ENCODE measurements at places on chromosomes 1 and 21.

GRCh38 chr1:174118751-174119150 lies 40.6 kb upstream of the RABGAP1L start:
- no peak for DNase-seq

- no peak for DNase-seq
Observed at GRCh38 chr1:93200086-93200620, 19.6 kb downstream of the CCDC18 start.

GRCh38 chr1:3061566-3061965 lies 7.4 kb upstream of the PRDM16 start:
- no peak for DNase-seq

DNA sequence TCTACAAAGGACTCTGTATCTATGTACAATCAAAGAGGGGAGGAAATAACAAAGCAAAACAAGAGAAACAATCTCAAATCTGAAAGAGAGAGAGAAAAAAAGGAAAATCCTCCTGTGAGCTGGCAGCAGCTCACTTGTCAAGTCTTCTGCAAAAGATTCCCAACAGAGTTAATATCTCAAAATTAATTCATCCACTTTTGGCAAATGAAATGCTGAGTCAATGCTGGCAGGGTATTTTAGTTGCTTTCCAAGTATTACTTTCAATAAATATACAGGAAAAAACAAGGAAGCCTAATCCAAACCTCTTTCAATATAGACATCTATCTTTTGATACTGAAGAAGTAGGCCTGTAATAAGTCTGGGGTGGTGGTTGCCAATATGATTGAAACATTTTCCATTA lies 613.9 kb upstream of the NEGR1 start:
- no peak for DNase-seq

DNA sequence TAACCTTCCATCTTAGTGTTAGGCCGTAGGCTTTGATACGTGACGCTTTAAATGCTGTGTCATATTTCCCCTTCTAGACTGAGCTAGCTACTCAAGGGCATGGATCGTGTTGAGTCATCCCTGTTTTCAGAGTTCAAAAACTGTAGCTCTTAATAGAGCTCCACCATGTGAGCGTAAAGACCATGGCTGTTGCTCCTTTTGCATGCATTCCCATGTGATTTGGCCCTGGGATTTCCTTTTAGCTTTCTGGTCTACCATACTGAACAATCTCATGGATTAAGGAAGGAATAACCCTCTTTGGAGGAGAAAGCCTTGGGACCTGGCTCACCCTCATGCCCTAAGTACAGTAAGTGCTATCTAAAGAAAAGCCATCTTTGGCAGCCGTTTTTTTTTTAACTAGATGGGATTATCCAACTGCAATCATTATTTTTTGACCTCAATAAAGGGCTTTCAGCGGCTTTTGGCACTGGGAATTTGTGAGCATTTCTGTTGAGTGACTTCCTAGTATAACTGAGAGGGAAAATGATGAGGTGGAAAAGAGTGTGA lies 76.6 kb downstream of the PLPP3 start:
- no peak for DNase-seq

DNA sequence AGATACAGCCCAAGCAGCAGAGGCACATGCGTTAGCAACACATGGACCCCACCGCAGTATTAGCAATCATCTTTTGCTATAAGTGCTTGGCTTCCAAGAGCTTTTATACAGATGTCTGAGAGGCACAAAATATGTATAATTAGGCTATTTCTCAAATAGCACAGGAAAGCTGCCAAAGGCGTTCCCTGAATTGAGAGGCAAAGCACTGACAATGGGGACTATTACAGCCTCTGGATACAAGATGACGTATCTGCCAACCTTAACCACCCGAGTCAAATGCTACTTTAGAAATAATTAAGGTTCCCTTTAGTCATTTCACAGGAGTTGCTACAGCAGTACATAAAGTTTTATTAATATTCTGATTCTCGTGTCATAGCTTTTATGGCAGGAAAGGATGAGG lies 6.4 kb downstream of the STMN1 start:
- no peak for DNase-seq

- peak; percentile 17 for DNase-seq
Observed at GRCh38 chr1:110235834-110236682, 25.9 kb downstream of the KCNC4 start.

GRCh38 chr1:244056577-244056976 lies 5.5 kb downstream of the ZBTB18 start:
- DNase-seq = no peak

DNA sequence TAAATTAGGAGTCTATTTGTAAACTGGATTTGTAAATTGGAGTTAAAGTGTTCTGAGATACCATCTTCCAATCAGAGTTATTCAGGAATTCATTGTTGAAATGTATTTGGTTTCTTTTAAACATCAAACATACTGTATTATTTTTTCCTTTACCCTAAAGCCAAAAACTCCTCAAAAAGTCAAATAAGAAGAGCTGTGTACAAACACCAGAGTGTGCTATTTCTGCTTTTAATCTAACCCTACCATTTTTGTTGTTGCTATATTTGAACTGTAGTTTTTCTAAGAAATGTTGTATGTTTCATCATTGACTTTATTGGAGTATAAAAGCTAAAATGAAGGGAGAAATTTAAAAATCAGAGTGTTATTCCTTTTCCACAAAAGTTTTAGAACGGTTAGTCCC lies 35.8 kb downstream of the SLC30A7 start:
- DNase-seq = no peak

GRCh38 chr1:62922006-62922405 lies 138.1 kb downstream of the ATG4C start:
- no peak for DNase-seq

- DNase-seq = no peak
Observed at GRCh38 chr1:24903560-24903954, 26.5 kb downstream of the RUNX3 start.

DNA sequence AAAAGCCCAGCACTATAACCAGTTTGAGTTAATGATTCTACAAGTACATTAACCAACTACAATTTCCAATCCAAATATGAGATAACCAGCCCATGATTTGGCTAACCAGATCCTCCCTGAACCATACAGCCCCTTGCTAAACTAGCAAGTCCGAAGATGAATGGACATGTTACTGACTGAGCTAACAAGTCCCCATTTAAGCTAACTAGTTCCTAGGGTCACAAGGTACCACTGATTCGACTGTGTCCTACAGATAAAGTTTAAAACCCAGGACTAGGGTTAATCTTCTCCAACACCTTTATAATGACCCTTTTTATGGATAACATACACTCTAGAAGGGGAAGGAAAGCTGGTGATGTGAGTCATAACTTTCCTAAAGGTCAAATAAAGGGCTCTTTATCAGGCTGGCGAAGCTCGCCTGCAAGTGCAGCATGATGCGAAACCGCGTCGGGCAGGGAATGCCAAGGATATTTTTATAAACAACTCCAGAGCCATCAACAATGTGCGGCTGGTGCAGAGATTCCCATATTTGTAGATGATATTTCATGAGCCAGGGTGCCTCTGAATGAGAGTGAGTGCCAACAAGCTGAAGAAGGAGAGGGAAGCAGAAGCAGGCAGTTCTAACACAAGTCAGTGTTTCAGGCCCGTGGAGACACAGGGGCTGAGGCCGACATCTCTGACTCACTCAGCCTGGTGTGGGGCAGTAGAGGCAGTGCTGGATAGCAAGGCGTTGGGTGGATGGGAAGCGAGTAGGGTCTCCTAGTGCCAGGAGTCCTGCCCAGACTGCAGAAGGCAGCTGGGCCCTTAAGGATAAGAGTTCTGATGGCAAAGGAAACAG lies 75.6 kb upstream of the ROR1 start:
- no peak for DNase-seq

GRCh38 chr1:95954585-95954984 lies 720.6 kb downstream of the RWDD3 start:
- no peak for DNase-seq

DNA sequence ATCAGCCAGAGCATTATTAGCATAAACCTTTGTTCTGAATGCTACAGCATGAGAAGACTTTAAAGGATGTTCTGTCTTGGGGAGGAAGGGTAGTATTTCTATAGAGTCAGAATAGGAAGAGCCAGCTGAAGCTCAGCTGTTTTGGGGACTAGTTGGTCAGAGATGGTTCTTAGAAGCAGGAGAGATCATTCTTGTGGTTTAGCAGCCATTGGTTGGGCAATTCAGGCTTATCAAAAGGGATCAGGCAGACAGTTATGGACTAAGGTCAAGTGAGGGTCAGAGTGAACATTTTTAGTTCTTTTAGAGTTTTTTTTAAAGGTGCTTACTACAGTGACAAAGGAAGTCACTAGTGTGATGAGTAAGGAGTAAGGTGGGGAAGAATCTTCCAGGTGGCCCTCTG lies 245.5 kb downstream of the RPS6KC1 start:
- DNase-seq = peak; percentile 4

DNA sequence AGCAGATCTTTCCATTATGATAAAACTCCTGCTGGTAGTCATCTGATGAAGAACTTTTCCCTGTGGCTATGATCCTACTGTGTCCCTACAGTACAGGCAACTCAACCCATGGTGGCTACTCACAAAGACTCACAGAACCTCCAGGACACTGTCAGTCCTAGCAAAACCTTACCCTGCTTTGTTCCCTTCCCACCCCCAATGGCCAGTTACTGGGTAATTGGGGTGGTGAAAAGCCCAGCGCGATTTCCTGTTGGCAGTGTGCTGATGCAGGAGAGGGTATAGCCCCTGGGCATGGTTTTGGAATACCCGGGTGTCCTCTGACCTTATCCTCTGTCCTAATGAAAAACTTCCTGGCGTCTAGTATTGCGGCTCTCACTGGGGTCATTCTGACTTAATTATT lies 533 bp upstream of the RGL1 start:
- DNase-seq = no peak
